ENCODE measurements at places on chromosomes 3 and 15.

DNA sequence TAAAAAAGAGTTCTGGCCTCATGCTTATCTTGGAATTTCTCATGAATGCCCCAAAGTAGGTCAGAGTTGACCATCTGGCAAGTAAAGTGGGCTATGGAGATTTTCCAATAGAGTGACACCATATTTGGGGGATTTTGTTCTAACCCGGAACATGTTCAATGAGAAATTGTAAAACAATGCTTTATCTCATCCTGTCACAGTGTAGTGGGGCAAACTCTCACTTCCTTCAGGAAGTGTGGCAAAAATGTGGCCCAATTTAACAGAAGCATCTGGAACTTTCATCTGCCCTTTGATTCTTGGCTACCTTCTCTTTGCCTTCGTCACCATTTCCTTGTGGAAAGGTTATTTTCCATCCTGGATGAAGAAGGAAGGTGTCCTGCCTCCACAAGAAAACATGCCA lies 70.8 kb downstream of the ADAMTS9 start:
- no peak for DNase-seq

DNA sequence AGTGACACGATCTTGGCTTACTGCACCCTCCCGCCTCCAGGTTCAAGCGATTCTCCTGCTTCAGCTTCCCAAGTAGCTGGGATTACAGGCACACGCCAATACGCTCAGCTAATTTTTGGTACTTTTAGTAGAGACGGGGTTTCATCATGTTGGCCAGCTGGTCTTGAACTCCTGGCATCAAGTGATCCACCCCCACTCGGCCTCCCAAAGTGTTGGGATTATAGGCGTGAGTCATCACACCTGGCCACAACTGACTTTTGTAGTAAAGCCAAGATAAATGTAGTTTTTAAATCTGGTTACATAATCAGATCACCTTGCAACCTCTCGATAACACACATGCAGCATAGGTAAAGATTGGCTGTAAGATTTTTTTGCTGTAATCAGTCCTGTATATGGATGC lies 657.5 kb upstream of the DPPA4 start:
- no peak for DNase-seq

GRCh38 chr15:23372284-23372683 lies 17.7 kb downstream of the GOLGA8S start:
- no peak for DNase-seq

- DNase-seq: no peak
Measured at GRCh38 chr3:61541694-61542093, 19.7 kb upstream of the PTPRG start.

GRCh38 chr3:151859233-151859673 lies 14.2 kb upstream of the SUCNR1 start:
- DNase-seq: no peak

- no peak for DNase-seq
Measured at GRCh38 chr3:12807601-12808359, 11.3 kb downstream of the CAND2 start.

DNA sequence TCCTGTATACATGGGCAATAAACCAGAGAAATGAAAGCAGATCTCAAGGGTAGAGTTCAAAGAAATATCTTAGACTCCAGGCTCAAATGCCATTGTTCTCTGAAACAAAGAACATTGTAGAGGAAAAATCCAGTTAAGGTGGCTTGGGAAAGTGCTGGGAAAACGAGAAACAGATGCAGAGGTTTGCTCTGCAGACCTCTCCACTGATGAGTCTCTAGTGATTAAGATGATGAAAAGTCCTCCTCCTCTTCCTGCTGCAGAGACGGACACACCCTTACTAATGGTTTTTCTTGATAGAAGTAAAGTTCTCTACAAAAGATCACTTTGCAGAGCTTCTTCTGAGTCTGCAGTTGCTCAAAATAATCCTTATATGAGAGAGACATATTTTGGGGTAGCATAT lies 264.7 kb downstream of the GABRG3 start:
- DNase-seq: no peak

DNA sequence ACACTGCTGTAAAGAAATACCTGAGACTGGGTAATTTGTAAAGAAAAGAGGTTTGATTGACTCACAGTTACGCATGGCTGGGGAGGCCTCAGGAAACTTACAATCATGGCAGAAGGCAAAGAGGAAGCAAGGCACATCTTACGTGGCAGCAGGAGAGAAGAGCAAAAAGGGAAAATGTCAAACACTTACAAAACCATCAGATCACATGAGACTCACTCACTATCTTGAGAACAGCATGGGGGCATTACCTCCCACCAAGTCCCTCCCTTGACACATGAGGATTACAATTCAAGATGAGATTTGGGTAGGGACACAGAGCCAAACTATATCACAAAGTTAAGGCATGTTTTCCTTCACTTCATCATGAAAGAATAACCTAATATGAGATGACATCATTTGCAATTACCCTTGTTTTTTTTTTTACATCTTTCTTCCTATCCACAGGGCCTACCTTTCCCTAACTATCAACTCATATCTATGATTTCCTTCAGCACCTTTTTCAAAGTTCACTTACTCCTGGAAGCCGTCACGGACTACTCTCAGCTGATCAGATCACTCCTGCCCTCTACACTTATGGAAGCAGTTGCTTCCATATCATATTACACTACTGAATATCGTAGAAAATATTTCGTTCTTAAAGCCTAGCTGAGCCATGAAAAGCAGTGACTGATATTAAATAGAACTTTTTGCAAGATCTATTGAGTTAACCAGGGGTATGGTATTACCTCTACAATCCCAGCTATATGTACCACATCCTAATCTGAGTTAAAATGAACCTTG lies 25.5 kb upstream of the ATP8B4 start:
- DNase-seq: no peak
